CD4-positive, alpha-beta T cell treated with Interleukin-4 for 1 hour (primary cell): ENCODE measurements at places on chromosomes 7 and 10.

GRCh38 chr10:110330675-110331074, 26.0 kb upstream of the SMNDC1 start:
- DNase-seq = no peak

DNA sequence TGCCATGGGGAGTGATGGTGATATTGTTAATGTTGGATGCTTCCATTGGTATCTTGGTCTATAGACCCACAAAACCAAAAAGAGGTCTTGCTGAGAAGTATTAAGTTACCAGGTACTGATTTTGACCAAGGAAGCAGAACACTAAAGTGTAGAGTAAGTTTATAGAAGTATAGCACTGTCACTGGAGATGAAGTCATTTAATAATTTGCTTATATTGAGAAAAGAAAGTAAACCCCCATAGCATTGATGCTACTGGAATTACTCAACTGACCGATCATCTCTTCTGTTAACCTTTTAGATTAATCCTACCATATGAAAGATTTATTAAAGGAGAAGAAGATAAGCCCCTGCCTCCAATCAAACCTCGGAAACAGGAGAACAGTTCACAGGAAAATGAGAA, 183.2 kb downstream of the RTKN2 start:
- no peak for DNase-seq

GRCh38 chr10:73262105-73262730, 9.8 kb upstream of the MRPS16 start:
- no peak for DNase-seq

DNA sequence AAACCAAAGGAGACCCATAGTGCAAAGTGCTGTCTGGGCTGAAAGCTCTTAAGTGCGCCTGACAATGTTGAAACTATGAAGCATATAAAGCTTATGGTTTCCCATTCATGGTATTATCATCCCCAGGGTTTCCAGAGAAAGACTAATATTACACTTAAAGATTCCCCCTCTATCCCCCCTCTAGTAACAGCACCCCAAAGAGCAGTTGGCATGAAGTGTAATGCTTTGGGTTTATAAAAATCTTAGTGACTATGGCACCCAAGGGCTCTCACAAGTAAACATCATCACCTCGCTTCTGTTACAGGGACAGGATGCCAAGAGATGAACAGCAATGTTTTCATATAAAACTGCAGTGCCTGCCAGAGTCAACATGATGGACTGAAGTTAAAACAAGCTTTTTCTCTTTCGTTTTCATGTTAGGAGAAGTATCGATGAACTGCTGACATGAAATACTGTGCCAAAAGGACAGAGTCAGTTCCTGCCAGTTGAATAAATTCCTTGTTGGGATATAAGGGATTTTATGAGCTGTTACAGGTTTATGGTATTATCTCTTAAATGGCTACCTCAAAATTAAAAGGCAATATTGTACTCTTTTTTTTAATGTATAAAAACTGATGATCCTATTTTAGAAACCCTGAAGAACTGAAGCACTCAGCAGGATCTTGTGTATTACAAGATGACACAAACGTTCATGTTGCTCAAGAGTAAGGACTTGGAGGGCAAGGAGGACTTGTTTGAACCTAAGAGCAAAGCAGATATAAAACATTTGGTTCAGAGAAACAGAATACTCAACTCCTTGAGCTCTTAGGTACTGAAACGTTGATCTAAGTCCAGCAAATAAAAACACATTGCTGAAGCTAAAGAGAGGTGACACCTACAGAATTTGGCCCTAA, 203.7 kb upstream of the IMMP2L start:
- no peak for DNase-seq

DNA sequence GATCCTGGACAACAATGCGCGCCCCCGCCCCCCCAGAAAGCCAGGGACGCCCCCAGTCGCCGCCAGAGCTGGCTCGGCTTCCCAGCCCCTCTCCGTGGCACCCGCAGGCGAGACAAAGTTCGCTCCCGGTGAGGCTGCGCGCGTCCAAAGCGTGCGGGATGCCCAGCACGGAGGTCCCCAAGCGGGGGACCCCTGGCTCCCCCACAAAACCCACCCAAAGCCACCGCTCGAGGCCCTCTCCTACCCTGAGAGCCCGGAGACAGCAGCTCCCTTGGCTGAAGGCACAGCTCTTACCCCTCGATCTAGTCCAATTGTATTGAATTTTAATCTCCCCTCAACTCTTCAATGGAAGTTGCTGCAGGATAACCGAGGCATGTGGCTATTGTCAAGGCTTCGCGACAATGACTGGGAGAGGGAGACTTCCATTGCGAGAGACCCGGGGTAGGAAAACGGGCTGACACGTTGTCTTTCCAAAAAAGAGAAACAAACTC, 305.3 kb downstream of the PRPF18 start:
- DNase-seq = no peak

- no peak for DNase-seq
Observed at GRCh38 chr7:154914308-154914995, 88.5 kb downstream of the PAXIP1 start.

DNA sequence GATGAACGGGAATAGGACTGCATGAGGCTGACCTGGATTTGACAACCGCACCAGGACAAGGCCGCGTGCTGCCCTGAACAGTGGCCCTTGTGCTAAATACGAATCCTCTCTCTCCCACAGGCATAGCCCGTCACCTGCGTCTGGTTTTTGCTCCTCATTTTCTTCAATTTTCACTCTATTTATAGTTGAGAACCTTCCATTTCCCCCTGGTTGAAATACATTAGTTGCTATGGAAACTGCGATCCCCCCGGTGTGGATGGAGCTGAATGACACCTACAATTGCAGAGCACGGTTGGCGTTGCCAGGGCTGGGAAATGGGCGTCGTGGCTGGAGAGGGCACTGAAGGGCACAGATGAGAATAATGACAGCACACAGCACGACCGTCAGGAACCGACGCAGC, 158.6 kb upstream of the PITRM1 start:
- no peak for DNase-seq

DNA sequence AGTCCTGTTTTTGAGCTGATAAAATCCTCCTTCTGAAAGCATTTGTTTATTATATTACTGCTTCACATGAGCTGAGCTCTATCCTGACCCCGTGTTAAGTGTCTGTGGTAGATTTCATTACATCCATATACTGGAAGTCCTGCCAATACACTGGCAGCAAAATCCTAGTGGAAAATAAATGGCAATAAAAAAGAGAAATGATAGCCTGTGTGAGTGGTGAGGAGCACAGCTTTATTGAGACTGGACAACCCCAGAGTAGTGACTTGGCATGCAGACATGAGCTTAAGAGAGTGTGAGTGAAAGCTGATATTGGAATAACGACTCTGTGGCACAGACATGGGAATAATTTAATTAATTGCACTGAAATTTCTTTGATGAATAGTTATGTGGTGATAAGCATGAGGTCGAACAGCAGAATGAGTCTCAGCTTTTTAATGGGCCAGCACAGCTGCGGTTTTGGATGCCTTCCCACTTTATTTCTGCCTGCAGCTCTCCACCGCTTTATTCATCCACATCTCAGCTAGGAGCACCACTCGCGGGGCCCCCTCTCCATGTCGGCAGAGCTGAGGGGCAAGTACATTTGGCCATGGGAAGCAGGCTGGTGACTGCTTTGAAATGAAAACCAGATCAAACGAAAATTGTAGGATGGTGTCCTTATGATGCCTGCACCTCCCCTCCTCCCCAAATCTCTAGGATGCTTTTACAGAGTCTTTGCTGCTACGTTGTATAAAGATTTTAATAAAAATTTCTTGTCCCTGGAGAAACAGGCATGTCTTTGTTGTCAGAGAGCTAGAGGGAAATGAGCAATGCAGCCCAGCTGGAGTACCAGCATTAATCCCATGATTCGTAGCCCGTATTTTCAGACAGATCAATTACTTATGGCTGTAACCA, 494.3 kb downstream of the AUTS2 start:
- DNase-seq = no peak

- DNase-seq = no peak
Observed at GRCh38 chr7:69934144-69934903, 336.0 kb downstream of the AUTS2 start.

GRCh38 chr10:71957546-71958275, 6.5 kb upstream of the CHST3 start:
- no peak for DNase-seq

DNA sequence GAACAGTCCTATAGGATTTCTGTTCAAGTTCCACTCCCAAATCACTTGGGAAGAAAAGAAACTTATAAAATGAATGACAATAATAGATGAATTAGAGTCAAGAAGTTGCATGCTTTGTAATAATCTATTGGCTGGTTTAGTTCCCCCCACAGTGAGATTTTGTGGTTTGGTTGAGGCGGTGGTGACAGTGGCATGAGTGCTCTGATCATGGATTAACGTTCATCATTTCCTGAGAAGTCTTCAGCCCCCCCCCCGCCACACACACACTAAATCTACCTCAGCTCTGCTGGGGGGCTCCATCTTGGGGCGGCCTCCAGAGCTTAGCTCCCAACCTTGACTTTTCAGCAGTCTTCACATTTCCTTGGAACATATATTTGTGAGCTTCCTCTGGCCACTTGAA, 121.7 kb downstream of the ABCA13 start:
- DNase-seq = no peak

DNA sequence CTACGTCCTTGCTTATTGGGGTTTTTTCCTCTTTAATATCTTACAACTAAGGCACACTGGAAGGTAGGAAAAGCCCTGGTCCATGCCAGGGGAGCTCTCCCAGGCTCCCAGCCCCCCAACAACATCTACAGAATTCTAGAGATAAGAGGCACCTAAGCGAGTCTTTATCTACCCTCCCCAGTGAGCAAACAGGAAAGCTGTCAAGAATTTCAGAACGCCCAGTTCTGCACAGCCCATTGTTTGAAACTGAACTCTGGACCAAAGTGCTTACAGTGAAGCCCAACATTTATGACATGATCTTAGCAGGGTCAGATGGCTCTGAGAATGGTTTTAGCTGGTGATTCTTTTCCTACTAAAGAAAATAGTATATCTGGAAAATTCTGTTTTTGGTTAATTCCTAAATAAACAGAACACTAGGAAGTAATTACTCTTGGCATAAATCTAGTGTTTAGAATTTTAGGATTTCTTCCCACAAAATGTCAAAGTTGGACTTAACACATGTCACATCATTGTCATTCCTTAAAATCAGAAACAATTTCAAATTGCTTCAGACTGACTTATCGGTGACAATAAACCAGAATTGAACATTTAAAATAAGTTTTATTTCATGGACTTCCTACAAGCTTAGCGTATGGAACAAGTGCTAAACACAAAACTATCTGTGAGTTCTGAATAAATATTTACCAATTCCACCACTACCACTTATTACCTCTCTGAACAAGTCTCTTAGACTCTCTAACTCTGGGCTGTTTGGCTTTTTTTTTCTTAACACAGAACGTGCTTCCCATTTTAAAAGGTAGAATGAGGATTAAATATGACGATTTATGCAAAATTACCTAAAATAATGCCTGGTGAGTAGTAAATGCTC, 31.3 kb upstream of the RNF32 start:
- DNase-seq = no peak

- no peak for DNase-seq
Observed at GRCh38 chr7:114943953-114944744, 22.3 kb downstream of the MDFIC start.

DNA sequence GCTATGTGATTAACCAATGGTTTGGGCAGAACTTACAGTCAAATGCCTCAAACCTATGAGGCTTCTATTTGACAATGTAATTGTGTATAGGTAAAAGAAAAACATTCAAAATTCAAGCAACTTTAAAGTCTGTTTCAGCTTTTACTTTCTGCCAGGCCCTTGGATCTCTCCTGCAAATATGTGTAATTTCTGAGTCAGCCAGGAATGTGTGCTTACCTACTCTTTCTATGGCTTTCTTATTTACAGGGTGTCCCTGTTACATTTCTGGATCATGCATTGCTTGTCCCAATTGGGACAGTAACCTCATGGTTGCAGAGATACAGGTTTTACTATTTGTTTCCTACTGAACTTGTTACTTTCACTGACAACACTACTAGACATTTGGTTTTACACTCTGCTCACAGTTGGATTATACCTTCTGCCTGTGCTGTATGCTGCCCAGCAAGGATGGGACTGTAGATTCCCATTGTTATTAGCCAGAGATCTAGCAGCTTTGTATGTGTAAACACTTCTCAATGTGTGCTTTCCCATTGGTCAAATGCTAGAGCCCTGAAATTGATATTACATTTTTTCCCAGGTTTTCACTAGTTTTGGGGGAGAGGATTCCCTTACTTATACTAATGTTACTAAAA, 355.3 kb downstream of the ARL4A start:
- DNase-seq = no peak

GRCh38 chr7:54719974-54720373, 39.0 kb downstream of the SEC61G start:
- no peak for DNase-seq

DNA sequence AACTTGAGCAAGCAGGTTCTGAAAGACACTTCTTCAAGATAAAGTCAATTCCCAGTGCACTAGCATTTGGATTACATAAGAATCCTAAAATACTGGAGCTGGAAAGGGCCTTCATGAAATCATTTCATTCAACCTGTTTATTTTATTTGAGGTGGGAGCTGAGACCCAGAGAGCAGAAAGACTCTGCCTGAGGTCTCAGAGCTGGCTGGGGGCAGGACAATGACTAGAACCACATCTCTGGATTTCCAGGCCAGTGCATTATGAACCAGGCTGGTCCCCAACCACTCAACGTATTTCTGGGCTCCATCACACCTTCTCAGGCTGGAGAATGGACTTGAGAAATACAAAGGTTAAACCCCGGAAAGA, 8.4 kb downstream of the ANXA11 start:
- DNase-seq = no peak

- DNase-seq = no peak
Observed at GRCh38 chr10:125479059-125479458, 203.9 kb downstream of the TEX36 start.

GRCh38 chr10:86367152-86367951, 757 bp upstream of the GRID1 start:
- DNase-seq = no peak

- DNase-seq = no peak
Observed at GRCh38 chr7:4814433-4814832, 39.0 kb downstream of the AP5Z1 start.

GRCh38 chr7:2231992-2232765, 566 bp downstream of the MAD1L1 start:
- DNase-seq = no peak

GRCh38 chr7:4257146-4258111, 424.7 kb upstream of the FOXK1 start:
- no peak for DNase-seq

DNA sequence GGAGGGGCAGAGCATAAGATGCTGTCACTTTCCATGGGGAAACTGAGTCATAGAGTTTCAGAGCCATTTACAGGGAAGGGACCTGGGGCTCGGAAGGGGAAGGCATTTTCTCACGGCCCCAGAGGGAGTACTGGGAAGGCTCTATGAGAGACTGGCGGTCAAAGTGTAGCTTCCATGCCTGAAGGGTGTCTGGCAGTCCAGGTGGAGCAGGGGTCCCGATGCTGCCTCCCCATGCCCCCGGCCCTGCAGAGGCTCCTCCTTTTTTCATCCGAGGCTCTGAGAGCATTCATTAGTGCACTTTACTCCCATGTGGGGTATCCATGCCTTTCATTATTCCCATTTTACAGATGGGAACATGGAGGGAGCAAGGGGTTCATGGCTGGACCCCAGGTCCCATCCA, 27.9 kb upstream of the PCBD1 start:
- no peak for DNase-seq

- DNase-seq = no peak
Observed at GRCh38 chr10:2777666-2778355, 289.5 kb upstream of the PFKP start.

GRCh38 chr7:338295-339061, 48.5 kb downstream of the FOXL3 start:
- no peak for DNase-seq
